Colonic mucosa (tissue), 4 donors: ENCODE measurements at places on chromosomes 4 and X. TPM values are rescaled to one million over a fixed set of nuclear protein-coding genes. Genes with fewer than 3 reads are reported as not detected.

MFSD8 gene
- 22.0 TPM for total RNA-seq

MSANTD1 gene
- 1.3 TPM for total RNA-seq

ZCCHC12 gene
- total RNA-seq, result not detected

APELA gene
- total RNA-seq, result not detected

CCDC120 gene
- 11.3 TPM for total RNA-seq

ANXA10 gene
- total RNA-seq, result 0.30 TPM

REELD1 gene
- 0.11 TPM for total RNA-seq

HTR2C gene
- total RNA-seq, result not detected

FGA gene
- total RNA-seq, result 0.24 TPM

DTHD1 gene
- not detected for total RNA-seq

KIAA1210 gene
- total RNA-seq, result not detected

MRFAP1L1 gene
- 33.6 TPM for total RNA-seq

BST1 gene
- total RNA-seq, result 9.2 TPM

SSX4 gene
- total RNA-seq, result not detected

DNA sequence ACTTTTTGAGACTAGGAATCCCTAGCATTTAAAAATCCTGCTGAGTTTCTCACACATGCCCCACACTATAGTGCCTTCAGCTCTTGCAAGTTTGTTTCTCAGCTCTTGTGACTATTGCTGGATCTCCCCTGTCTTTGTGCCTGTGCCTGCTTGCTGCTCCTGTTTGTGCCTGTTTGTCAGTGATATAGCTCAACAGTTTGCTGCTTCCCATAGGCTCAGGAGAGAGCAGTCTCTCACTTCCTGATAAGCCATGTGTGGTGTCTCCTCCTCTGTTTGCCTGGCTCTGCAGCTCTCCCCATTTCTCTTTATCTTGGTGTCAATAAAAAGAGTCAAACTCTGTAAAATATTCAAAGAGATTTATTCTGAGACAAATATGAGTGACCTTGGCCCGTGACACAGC lies 259.8 kb upstream of the CLNK start:
- no peaks in the 10 kb centered on the region for H3K27me3 ChIP-seq
- H3K36me3 ChIP-seq, result no peaks in the 10 kb centered on the region

DNA sequence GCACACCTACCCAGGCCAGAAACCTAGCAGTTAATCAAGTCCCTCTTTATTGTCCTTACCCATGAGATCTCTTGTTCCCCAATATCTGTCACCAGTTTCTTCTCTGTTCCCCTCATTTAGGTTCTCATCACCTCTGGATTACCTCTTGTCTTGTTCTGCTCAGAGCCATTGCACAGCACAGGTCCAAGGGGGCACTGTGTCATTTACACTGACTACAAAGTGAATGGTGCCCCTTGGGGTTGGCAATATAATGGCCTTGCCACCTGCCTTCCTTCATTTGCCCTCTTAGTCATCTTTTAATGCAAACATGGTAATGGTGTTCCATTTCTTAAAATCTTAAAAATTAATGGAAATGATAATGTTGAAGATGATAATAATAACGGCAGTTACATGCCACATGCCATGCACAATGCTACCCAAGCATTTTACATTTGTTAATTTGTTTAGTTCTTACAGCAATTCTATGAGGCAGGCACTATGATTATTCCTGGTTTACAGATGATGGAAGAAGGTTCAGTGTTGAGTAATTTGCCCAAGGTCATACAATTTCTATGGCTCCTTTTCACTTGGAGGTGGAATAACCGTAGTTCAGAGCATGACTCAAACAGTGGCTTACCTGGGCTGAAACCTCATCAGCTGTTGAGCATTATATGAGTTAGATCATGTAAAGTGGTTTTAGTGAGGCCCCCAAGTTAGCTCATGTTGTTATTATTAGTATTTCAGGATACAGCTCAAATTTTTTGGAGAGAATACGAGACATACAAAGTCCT lies 117.9 kb downstream of the RASL11B start:
- no peaks in the 10 kb centered on the region for H3K36me3 ChIP-seq
- H3K4me3 ChIP-seq, result no peak overlapping the region
- no peak for DNase-seq
- H3K27ac ChIP-seq, result no peak overlapping the region

GRCh38 chrX:96474741-96475125 lies 209.9 kb upstream of the DIAPH2 start:
- H3K27ac ChIP-seq, result peak overlapping the region; percentile 1
- H3K4me1 ChIP-seq, result no peaks in the 10 kb centered on the region
- no peaks in the 10 kb centered on the region for H3K36me3 ChIP-seq
- H3K27me3 ChIP-seq, result no peaks in the 10 kb centered on the region
- DNase-seq, result no peak

GRCh38 chr4:65968831-65969558 lies 298.7 kb upstream of the EPHA5 start:
- DNase-seq, result no peak
- no peaks in the 10 kb centered on the region for H3K4me1 ChIP-seq
- H3K4me3 ChIP-seq, result no peak overlapping the region
- no peaks in the 10 kb centered on the region for H3K36me3 ChIP-seq
- no peak overlapping the region for H3K27ac ChIP-seq
- no peaks in the 10 kb centered on the region for H3K27me3 ChIP-seq

- H3K4me1 ChIP-seq, result peaks cover 4% of the 10 kb centered on the region
- peak; percentile 26 for DNase-seq
- no peak overlapping the region for H3K4me3 ChIP-seq
- no peaks in the 10 kb centered on the region for H3K36me3 ChIP-seq
Measured at GRCh38 chr4:164779811-164780216, 25.9 kb downstream of the SMIM31 start.

GRCh38 chr4:186719925-186720694 lies 3.5 kb downstream of the FAT1 start:
- no peaks in the 10 kb centered on the region for H3K4me1 ChIP-seq
- H3K27ac ChIP-seq, result no peak overlapping the region
- no peaks in the 10 kb centered on the region for H3K36me3 ChIP-seq
- H3K4me3 ChIP-seq, result no peak overlapping the region

- H3K4me3 ChIP-seq, result no peak overlapping the region
- no peaks in the 10 kb centered on the region for H3K4me1 ChIP-seq
- no peaks in the 10 kb centered on the region for H3K36me3 ChIP-seq
- no peak overlapping the region for H3K27ac ChIP-seq
Measured at GRCh38 chrX:53262918-53263394, 18.4 kb downstream of the IQSEC2 start.

GRCh38 chr4:54541426-54542118 lies 116.2 kb upstream of the KIT start:
- DNase-seq, result no peak
- no peaks in the 10 kb centered on the region for H3K36me3 ChIP-seq

DNA sequence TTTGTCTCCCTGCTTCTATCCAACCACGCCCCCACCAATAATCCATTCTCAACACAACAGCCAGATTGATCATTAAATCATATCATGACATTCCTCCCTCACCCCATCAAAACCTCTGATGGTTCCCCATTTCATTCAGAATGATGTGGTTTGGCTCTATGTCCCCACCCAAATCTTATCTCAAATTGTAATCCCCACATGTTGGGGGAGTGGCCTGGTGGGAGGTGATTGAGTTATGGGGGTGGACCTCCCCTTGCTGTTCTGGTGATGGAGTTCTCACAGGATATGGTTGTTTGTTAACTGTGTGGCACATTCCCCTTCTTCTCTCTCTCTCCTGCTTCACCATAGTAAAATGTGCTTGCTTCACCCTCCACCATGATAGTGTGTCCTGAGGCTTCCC lies 23.3 kb downstream of the TRMT2B start:
- DNase-seq, result no peak
- H3K4me3 ChIP-seq, result no peak overlapping the region
- no peaks in the 10 kb centered on the region for H3K4me1 ChIP-seq
- no peaks in the 10 kb centered on the region for H3K36me3 ChIP-seq
- H3K27ac ChIP-seq, result no peak overlapping the region

- no peak overlapping the region for H3K27ac ChIP-seq
- no peak overlapping the region for H3K4me3 ChIP-seq
- no peak for DNase-seq
- H3K36me3 ChIP-seq, result no peaks in the 10 kb centered on the region
Measured at GRCh38 chr4:88010966-88011365, 3.5 kb downstream of the PKD2 start.

DNA sequence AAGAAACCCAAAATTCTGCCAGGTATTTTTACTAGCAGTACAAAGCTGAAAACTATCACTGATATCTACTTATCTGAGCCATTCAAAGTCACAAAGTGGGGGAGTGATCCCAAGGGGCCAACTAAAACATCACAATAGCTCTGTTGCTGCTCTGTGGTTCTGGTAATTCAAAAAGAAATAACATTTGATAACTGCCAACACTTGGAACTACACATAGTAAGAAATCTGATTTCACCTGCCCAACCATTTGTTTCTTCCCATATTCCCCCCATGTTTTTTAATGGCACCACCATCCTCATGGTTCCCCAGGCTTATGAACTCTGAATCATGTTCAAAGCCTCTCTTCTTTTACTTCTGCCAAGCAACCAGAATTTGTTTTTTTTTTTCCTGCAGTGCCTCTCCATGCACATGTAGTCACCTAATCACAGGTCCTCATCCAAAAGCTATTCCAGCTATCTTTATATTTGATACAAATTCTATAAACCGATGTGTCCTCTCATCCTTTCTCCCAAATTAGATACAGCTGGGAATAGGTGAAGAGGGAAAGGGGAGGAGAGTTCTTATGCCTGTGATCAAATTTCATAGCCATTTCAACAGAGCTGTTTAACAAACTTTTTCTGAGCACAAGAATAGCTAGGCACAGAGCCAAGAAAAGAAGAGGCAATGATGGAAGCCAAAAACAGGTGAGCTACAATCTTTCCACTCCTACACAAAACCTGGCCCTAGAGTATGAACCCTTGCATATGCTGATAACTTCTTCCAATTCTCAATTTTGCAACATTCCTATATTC lies 7.7 kb downstream of the AMMECR1 start:
- H3K4me3 ChIP-seq, result no peak overlapping the region
- H3K4me1 ChIP-seq, result no peaks in the 10 kb centered on the region
- H3K36me3 ChIP-seq, result no peaks in the 10 kb centered on the region
- no peak for DNase-seq

GRCh38 chr4:64539234-64539849 lies 130.1 kb upstream of the TECRL start:
- DNase-seq, result peak; percentile 52
- no peaks in the 10 kb centered on the region for H3K4me1 ChIP-seq
- H3K4me3 ChIP-seq, result no peak overlapping the region
- no peak overlapping the region for H3K27ac ChIP-seq
